Bone marrow (tissue), 2 donors: ENCODE measurements at places on chromosomes 2 and 18.

DNA sequence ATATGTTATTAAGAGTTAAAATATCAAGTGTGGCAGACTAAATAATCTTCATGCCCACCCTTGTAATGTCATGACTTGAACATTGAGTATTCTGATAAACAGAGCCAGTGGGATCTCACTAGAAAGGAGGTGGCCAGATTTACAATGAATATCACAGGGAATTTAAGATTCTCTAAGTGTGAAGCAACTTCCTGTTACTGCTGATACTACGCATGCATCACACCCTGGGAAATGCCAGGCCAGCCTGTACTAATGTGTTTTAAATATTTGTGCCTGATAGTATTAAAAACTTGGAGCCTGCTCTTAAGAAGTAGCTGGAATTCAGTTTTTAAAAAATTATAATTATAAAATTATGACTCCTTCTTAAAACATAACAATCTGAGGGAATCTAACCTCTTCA lies 148.3 kb downstream of the LAMA3 start:
- DNase-seq = no peak

DNA sequence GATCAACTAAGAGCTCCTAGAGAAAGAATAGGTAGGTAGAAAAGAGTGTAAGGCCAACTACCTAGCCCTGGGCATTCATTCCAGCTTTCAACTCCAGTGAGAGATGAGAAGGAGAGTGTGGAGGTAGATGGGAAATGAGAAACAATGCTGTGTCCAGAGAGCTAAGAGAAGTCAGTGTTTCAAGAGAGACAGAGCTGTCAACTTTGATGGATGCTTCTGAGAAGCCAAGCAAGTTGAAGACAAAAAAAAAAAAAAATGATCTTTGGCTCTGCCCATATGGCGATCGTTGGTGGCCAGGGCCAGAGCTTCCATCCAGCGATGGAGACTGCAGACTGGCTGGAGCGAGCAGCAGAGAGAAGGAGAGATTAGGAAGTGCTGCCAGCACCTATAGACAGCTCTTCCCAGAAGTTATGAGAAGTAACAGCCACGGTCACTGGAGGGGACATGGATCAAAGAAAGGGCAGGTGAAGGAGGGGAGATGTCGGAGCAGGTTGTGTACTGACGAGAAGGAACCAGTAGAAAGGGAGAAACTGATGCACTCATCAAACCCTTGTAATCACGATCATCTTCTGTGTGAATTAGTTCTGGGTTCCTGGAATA lies 112.4 kb upstream of the PPP1CB start:
- DNase-seq = no peak

- DNase-seq = no peak
These were observed 36.4 kb downstream of the ZC3H15 start for GRCh38 chr2:186522450-186522849.

DNA sequence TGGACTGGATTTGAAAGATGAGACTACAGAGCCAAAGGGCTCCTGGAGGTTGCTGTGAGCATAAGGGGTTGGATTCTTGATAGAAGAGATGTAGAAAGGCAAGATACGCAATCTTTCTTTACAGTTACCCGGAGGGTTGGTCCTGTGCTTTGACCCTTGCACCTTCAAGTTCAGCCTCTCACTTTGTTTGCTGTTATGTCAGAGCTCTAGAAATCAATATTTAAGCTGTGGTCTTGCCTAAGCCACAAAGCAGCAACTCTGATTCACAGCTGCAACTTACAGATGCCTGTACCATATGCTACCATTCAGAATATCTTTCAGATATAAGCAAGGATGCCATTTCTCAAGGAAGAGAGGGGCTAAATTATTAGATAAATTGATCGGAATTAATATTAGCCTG lies 943.1 kb upstream of the LRRTM1 start:
- DNase-seq = no peak

DNA sequence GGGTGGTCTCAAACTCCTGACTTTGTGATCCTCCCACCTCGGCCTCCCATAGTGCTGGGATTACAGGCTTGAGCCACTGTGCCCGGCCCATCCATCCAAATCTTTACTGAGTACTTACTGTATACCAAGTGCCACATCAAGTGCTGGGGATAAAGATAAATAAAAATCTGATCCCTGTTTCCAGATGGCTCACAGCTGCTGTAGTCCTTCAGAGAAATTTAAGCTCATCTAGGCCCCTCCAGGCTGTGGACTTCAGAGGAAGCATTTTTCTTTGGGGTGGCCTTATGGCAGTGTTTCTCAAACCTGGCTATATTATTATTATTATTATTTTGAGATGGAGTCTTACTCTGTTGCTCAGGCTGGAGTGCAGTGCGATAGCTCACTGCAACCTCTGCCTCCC lies 33.7 kb upstream of the GTF2A1L start:
- DNase-seq = no peak

- no peak for DNase-seq
These were observed 112.0 kb downstream of the EXOC6B start for GRCh38 chr2:72713857-72714256.

GRCh38 chr2:150188177-150188576 lies 299.3 kb downstream of the RND3 start:
- DNase-seq = no peak

DNA sequence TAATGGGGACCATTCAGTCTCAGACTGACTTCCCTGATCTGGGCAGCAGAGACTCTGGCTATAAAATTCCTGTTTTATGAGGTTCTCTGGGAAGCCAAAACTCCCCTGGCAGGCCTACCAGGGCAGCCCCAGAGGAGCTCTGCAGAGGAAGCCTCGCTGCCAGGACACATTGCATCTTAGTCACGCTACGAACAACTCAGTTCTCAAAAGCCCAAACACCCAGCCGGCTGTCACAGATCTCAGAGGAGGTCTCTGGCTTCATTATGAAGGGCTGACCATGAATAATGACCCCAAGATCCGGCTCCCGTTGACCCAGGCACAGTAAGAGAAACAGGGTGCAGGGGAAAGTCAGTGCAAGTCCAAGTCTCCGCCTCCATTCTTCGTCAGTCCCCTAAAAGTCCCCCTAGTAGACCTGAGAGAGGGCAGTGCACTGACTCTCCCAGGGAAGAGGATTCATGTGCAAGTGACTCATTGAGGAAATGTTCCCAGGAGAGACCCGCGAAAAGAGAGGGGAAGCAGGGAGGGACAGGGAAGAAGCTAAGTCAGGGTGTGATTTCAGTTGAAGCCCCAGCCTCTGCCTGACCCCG lies 212.3 kb downstream of the CYP26B1 start:
- no peak for DNase-seq

DNA sequence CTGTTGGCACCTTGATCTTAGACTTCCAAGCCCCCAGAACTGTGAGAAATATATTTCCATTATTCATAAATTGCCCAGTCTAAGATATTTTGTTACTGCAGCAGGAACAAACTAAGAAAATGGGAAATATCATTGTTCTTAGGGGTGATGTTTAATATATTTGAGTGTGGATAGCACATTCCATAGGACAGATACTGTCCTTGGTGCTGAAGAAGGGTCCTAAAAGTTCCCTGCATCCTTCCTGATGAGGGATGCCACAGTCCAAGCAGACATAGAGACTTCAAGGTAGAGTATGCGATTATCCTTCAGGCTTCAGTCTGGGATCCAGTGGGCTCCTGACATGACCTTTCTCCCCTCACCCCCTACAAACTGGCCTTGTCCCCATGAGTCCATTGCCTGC lies 689.0 kb downstream of the TDRD15 start:
- DNase-seq = no peak

GRCh38 chr2:52877703-52878102 lies 889.9 kb upstream of the CHAC2 start:
- no peak for DNase-seq

DNA sequence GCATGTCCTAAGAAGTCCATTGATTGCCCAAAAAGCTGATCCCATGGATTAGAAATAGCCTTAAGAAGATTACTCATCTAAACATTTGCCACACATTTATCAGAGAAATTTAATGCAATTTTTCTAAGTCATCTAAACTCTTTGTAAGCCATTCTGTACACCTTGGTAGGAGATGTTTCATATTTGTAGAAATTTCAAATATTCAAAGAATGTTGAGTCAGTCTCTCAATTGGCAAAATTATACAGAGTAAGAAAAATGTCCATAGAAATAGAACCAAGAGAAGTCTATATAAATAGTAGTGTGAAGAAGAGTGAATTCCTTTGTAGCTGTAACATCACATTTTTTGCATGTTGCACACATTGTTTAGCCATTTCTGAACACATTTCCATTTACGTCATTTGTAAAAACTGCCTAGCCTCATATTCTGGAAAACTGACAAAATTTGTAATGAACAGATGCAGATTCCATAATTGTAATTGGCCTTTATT lies 128.6 kb downstream of the MSTN start:
- DNase-seq = no peak

DNA sequence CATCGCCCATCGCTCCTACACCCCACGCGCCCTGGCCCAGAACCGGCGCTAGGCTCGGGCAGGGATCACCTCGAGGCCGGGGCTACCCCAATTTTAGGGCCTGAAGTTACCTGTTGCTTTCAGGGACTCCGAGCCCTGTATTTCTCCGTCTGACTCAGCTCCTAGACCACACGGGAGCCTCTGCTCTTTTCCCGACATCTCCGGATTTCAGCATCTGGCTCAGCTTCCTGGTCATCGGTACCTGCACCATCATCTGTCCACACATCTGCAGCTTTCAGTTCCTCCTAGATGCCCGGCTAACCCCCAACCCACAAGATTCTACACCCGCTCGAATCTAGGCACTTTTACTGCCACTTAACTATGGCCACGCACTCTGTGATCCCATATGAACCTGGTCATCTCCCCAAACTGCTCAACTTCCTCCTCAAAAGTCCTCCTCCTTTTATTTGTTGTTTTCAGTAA lies 12.1 kb upstream of the HMSD start:
- DNase-seq = no peak

- no peak for DNase-seq
These were observed 55.9 kb downstream of the HS1BP3 start for GRCh38 chr2:20594957-20595356.

GRCh38 chr2:221589696-221590095 lies 17.6 kb upstream of the EPHA4 start:
- DNase-seq = no peak

DNA sequence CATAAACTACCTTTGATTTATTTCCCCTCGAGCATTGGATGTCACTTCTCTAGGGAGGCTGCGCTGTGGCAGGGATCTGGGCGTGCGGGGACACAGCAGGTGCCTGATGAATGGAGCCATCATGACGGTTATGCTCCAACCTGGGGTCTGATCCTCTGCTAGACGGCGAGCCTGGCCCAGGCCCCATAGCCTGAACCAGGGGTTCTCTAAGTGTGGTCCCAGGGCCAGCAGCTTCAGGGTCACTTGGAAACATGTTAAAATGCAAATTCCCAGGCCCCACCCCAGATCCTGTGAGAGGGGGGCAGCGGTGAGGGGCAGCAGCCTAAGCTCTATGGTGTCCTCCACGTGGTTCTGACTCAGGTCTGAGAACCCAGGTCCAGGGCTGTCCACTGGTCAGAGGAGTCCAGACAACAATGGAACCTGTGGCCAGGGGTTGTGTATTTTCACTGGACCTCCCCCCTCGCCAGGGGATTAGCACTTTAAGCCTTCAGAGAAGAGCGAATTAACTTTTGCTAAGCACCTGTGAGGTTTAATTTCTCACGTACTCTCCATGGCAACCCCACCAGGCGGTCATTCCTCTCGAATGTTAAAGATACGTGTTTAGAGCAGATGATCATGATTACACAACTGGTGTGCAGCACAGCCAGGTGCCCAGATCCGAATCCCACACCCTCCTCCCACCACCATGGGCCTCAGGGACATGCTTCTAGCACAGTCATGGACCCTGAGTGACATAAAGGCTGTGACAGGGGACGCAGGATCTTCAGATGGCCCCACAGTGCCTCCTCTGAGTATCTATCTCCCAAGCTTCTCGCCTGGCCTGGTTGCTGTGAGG lies 1.6 kb upstream of the ARHGEF4 start:
- no peak for DNase-seq

GRCh38 chr2:58553937-58554336 lies 312.8 kb upstream of the FANCL start:
- no peak for DNase-seq

DNA sequence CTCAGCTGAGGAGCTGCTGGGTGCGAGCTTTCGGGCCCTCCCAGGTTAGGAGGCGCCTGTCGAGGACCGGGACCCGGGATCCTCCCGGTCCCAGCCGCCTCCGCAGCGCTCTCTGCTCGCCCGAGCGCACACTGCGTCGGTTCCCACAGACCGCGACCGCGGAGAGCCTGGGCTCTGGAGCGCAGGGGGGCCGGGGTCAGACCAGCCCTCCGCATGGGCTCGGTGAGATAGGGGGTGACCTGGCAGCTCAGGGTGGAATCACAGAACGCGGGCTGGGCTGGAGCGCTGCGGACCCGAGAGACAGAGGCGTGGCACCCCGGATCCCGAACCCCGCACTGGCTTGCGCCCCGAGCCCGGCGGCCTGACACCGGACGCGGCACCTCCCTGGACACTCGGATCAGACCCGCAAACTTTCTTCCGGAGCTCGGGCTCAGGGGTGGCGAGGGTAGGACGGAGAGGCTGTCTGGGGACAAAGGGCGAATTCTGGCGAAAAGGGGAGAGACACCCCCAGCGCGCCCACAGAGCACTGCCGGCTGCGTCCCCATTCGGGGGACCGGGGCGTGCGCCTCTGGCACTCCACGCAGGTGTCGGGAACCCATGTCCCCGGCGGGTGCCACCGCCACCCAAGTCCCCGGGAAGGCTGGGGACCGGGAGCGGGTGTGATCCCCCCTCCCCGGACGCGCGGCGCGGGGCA lies 612 bp downstream of the DIPK1C start:
- DNase-seq = no peak

DNA sequence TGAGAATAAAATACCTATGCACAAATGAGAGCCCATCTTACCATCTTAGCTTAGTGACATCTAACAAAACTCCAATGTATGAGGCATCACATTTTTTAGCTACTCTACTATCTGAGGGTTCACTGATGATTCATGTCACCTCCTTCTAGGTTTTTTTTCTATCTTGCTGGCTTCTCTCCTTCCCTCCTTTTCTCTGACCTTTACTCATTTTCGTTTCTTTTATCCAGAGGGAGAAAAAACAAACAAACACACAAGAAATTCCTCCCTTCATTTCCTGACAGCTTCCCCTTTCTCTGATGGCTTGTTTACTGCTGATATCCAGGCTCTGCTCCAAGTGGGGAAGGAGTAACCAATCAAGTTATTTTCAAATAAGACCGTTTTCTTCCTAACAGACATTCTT lies 115.1 kb downstream of the UBE2E3 start:
- no peak for DNase-seq
